ENCODE measurements at places on chromosomes 2 and 18.

DNA sequence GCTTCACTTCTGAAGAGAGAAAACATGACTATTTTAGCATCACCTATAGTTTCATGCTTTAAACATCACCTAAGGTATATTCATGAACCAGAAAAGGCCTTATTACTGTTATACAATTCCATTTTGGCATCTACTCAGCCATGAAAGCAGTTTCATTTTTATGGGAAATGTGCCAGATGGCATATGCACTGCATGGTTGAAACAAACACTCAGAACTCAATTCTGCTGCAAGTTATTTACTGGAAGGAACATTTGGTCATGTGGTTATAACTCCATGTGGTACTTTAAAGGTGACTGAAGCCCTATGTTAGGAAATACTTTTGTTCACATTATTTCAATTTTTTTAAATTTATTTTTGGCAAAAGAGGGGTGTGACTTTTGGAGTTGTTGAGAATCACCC is 287.5 kb upstream of the CRIM1 start:
- DNase-seq, result no peak

DNA sequence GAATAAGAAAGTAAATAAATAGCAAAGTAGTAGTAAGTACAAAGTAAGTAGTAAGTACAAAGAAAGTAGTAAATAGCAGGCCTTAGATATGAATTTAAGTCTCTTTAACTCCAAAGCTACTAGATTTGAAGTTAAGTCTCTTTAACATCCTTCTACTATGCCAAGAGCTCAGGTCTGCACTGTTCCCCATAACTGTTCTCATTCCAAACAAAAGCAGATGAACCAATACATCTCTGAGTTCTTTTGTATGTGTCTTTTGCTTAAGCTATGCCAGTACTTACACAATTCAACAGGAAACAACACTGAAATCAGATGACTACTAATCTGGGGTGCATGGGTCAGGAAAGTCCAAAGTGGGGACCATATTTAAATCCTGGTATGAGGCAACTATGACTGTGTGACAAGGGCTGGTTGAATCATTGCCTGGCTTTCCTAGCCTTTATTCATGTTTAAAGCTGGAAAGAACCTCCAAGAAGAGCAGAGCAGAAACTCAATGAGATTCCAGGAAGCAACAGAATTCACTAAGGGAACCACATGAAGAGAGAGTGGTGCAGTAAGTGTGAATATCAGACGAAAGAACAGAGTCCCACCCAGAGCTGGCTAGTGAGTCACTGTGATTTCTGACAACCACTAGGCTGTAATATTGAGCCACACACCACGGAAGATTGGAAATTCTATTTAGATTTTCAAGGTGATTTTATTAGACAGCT is 51.0 kb upstream of the CYP26B1 start:
- no peak for DNase-seq

DNA sequence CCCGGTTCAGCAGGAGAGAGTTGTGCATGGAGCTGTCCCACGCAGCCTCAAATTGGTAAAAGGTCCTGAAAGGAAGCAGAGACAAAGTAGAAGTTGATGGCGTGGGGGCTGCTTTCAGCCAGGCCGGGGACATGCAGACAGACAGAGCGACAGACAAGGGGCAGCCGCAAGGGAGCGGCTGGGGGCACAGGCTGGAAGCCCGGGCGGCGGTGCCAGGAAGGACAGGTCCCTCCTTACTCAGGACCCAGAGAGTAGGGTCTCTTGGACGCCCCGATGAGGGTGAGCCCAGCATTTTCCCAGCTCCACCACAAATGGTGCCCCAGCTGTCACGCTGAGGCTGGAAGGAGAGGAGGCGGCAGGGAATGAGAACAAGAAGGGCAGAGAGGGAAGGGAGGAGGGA is 35.2 kb downstream of the AQP12A start:
- no peak for DNase-seq

GRCh38 chr18:72768681-72769229 is 99.0 kb downstream of the NETO1 start:
- no peak for DNase-seq

GRCh38 chr2:63525905-63526304 is 62.4 kb downstream of the WDPCP start:
- no peak for DNase-seq

- DNase-seq, result no peak
Measured at GRCh38 chr2:81528852-81529480, 1224.4 kb upstream of the LRRTM1 start.
